ENCODE measurements at places on chromosomes 1 and 21.

- DNase-seq, result no peak
These were observed 253.8 kb downstream of the DYRK1A start for GRCh38 chr21:37620401-37620800.

- DNase-seq, result no peak
These were observed 11.5 kb upstream of the C1orf198 start for GRCh38 chr1:230879778-230880177.

DNA sequence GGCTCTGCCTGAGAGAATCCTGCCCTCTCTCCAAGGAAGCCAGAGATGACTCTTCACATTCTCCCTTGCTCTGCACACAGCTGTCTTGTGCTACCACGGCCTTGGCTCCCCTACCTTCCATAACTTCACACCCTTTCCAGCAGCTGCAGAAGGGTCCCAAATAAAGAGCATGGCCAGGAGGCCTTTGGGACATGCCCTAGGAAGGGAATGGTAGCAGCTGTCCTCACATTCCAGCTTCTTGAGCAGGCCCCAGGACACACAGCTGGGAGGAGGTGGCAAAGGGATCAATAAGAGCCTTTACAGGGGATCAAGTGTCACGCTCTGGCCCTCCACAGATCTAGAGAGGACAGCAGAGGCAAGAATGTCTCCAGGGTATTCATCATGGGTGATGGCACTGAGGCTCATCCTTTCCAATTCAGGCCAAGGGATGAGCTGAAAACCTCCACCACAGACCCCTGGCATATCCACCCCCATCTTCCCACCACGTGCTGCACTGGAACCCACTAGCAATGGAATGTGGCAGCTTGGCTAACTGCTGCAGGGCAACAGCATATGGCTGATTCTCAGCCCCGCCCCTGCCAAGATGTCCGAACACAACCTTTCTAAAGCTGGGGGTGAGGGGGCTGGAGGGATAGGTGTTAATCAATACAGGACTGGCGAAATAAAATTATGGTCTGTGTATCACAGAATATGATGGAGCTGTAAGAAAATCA lies 17.8 kb upstream of the RAB29 start:
- DNase-seq, result no peak

GRCh38 chr1:81803431-81804110 lies 2.8 kb downstream of the ADGRL2 start:
- peak; percentile 47 for DNase-seq

DNA sequence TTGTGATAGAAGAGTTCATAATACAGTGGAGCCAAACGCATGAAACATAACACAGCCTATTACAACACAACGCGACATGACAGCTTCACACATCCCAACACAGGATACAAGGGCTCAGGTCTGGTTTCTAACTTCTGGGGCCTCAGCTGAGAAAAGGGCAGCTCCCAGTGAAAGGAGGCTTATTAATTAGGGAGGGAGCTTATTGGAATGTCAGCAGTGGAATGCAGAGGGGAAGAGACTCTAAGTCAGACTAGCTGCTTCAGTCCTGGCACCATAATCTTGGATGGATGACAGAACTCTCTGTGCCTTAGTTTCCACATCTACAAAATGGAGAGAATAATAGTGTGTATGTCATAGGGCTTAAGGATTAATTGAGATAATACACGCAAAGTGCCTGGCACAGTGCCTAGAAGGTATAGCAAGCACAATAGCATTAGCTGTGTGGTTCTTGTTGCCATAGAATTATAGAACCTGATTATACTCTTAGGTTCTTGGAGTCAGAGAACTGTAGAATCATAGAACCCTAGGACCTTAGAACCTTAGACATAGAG lies 22.7 kb upstream of the SLC2A1 start:
- DNase-seq, result no peak

DNA sequence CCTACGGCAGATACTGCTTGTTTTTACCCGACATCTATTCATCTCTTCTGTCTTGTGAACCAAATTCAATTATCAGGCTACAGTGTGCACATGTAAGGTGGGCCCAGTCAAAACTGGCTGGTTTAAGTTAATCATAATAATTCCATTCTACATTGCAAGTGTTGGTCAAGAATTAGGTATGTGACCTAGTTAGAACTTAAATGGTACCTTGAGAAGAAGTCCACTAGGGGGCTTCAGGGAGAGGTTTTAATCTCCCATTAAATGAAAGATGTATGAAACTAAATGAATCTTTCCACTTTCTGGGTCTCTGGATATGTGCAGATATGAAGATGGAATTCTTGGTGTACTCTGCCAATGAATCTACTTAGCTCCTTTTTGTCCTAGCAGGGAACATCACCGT lies 187.1 kb downstream of the CDC42BPA start:
- DNase-seq, result peak; percentile 23

- DNase-seq, result no peak
These were observed 356.4 kb downstream of the PTPRU start for GRCh38 chr1:29592731-29593130.

DNA sequence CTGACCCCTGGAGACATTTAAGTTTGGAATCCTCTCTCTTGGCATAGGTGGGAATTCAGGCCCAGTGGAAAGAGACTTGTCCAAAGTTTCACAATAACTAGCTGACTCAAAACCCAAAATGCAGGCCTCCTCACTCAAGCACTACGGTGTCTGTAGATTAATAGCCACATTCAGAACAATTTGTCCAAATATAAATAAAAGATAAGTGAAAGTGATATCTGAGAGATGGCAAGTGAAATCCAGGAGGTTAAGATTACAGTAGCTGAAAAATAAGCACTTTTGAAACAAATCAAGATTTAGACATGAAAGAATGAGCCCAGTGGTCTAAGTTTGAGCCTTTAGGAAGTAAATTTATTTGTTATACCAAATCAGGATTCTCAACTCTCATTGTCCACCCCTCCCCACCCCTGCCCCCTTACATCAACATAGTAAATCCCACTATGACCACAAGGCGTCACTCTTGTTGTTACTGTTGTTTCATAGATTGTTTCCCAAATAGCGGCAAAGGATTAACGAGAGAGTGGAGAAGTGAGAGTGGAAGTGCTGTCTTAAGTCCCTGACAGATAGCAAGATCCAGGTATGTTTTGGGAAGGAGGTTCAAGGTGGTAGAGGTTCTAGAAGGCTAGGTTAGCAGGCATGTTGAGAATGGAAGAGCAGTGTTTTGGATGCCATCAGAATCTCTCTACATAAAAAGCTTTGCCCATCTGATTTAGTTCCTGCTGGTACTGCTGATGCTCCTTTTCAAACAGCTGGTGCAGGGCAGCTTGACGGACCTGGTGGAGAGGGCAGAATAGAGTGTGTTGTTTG lies 7.1 kb upstream of the TPM3 start:
- DNase-seq, result peak; percentile 89

GRCh38 chr1:238861342-238862066 lies 524.9 kb upstream of the CHRM3 start:
- DNase-seq, result no peak

GRCh38 chr21:45209046-45209445 lies 78.6 kb downstream of the POFUT2 start:
- no peak for DNase-seq

DNA sequence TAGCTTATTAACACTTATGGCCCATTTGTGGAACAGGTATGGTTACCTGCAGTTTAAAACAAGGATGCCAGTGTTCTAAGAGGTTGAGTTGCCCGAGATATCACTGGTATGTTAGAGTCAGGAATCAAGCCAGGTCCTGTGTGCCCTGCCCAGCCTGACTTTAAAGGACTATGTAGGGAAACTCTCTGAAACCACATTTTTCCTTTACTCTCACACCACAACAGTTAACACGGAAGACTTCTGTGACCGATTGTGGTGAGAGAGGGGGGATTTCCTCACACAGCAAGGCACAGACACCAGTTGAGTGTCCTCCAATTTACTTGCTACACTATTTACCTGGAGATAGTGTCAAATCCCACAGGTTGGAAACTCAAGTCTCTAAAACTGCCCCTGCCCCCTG lies 47.8 kb downstream of the UCK2 start:
- DNase-seq, result no peak

GRCh38 chr21:45836268-45836655 lies 145.3 kb upstream of the COL6A1 start:
- no peak for DNase-seq

- DNase-seq, result no peak
These were observed 4.8 kb downstream of the OVGP1 start for GRCh38 chr1:111422546-111423391.

- DNase-seq, result no peak
These were observed 113.1 kb downstream of the PCP4 start for GRCh38 chr21:39980241-39980820.

- no peak for DNase-seq
These were observed 189.1 kb downstream of the CLIC6 start for GRCh38 chr21:34857874-34858273.

- DNase-seq, result no peak
These were observed 949 bp downstream of the KRTAP10-1 start for GRCh38 chr21:44539046-44539445.

DNA sequence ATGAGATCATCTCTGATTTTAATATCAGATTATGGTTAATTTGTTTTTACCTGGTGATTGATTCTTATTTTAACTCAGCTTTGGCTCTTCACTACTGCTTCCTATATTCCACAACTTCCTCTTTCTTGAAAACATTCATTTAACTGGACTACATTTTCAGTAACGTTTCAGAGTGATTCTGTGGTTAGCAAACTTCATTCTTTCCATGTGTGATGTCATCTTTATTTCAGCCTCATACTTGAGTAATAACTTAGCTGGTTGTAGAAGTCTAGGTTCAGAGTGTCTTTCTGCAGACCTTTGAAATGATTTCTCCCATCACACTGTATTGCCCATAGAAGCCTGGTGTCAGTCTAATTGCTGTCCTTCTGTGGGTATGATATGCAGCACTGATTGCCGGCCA lies 36.0 kb upstream of the SLC35F3 start:
- no peak for DNase-seq

DNA sequence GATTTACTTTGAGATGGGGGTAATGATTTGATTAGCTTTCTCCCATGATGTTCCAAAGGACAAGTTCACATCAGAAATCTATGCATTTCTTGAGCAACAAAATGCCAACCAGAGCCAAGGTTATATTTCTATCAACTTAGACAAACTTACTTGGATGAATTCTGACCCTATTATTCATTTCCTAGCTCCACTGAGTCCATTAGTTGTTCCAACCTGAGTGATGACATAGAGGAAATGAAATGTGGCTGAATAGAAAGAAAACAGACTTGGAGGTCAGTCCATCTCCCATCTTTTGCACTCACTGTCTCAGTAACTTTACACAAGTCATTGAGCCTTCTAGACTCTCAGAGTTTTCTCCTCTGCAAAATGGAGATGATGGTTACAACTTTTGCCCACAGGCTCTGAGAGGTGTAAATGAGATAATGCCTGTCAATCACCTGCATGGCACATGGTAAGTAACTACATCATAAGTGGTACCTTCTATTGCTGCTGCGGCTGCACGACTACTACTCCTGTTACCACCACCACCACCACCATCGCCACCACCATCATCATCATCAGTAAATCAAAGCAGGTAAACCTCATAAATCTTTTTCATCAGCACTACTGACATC lies 98.2 kb downstream of the PTPN14 start:
- DNase-seq, result no peak

DNA sequence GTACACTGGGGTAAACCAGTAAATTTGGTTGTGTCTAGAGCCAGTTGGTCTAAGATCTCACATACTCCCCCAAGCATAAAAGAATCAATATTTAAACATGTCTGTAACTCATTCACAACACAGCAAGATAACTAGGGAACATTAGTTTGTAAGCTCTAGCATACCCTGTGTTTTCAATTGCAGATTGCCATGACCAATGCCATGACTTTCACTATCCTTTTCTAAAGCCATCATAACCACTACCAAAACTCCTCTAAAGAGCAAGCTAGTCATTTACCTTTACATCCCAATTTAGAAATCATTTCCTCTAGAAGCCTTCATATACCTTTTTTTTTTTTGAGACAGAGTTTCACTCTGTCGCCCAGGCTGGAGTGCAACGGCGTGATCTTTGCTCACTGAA lies 56.5 kb upstream of the PLA2G4A start:
- no peak for DNase-seq

DNA sequence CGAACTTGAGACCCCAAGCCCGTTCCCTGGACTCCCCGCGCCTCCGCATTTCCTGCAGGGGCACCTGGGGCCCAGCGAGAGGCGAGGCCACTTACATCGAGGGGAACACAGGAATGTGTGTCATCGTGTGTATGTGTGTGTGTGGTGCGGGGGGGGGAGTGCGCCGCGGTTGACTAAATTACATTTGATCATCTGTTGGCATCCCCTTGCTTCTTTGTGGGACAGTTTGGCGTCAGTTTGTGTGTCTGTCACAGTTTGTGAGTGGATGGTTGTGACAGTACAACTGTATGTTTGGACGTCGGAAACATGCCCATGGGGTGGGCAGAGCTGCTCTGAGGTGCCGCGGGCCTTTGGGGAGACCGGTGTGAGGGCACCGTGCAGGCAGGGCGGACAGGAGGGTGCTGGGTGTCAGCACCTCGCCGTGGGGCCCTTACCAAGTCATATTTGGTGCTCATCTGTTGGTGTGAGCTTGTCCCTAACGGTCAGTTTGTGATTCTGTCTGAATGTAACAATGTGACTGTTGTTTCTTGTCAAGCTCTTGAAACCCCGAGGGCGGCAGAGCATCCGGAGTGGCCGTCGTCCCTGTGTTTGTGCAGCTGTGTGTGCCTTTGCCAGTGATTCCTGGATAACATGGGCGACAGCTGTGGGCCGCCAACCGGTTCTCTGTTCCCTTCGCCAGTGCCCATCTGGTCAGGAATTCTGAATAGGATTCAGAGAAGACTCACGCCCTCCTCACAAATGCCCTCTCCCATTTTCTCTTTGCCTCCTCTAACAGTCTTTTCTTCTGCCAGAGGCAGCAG lies 899 bp downstream of the OPRD1 start:
- DNase-seq, result peak; percentile 37

DNA sequence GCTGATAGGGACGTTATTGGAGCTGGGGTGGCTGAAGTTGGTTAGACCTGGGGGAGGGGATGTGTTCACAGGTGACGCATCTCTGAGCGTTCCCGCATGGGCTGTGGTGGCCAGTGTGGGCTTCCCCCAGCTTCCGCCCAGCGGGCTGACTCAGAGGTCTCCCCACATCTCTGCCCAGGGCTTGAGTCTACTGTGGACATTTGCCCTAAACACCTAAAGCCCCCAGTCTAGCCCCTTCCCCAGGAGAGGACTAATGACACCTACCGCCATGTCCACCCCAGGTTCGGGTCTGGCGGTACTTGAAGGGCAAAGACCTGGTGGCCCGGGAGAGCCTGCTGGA lies 2.0 kb downstream of the AGRN start:
- no peak for DNase-seq

DNA sequence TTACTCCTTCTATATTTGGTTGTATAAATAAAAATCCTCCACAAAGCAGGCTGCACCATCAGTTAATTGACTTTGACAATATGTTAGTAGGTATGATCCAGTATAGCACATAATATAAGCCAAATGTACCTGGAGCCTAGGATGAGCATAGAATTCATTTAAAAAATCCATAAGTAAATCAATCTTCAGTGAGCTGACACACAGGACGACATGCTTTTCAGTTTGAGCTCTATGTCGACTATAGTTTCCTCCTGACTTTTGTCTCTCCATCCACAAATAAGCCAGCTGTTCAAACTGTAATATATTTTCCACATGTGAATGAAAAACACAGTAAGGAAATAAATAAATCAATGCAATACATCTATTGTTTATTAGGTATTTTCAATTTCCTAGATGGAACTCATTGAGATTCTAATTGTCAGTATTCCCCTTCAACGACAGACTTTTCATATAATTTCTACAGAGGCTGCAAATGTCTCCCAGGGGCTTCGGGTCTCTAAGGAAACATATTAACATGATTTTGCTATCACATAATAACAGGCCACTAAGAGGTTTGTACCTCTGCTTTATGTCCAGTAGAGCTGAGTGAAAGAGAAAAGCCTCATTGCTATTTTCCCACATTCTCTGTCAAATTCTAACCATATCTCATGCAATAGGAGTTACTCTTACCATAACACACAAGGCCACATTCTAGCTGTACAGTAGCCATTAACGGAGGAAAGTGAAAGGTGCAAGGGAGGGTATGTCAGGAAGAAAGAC lies 180.1 kb downstream of the KCNT2 start:
- DNase-seq, result no peak
